GM06990 (cell line): ENCODE measurements at places on chromosomes 2 and 18.

DNA sequence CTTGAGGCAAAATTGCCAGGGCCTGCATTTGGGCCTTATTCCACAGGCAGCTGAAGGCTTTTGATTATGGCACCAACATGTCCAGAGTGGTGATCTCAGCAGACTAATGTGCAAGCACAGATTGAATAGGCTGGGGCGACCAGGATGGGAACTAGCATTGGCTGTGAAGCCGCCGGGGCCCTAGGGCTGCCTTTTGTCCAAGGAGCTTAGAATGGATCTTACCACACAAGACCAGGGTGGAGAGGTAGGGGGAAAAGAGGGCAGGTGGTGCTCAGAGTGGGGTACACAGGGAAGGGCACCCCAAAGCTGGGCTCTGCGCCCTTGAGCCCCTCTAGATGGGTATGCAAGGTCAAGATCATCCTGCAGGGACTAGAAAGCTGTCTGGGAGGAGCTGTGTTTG, 23.1 kb downstream of the PSD4 start:
- DNase-seq = no peak

- peak; percentile 85 for DNase-seq
Observed at GRCh38 chr2:231545105-231545902, 15.1 kb upstream of the NMUR1 start.

- peak; percentile 70 for DNase-seq
Observed at GRCh38 chr2:18849841-18850578, 260.6 kb upstream of the NT5C1B start.

- no peak for DNase-seq
Observed at GRCh38 chr2:41199334-41199733, 747.4 kb upstream of the SLC8A1 start.

DNA sequence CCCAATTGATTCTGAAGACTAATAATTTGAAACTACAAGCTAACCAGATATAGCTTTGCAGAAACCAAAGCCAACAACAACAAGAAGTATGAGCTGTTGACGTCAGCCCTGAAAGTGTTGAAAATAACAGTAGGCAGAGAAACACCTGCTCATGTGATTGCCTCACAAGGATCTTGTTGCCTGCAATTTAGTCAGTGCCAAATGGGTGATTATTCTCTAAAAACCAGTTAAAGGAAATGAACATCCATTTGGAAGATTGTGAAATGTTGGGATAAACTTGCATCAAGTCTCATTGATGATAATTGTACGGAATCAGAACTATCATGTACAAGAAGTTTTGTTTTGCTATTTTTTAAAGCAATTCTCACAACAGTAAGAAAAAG, 2.8 kb downstream of the CYTIP start:
- DNase-seq = peak; percentile 65

DNA sequence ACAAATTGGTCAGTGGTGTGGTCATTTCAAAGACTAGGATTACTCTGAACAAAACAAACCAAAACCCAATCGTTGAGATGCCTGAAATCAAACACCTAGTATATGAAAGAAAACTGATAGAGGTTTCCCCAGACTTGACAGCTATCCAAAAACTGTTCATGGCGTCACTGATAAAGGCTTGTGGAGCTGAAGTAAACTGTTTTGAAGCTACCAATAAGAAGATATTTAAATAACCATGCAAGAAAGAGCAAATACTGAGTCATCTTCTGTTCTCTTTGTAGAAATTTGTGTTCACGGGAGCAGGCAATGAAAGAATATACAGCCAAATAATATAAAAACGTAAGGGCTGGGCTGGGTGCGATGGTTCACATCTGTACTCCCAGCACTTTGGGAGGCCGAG, 7.5 kb upstream of the COLEC11 start:
- no peak for DNase-seq

GRCh38 chr2:36951027-36951518, 15.3 kb downstream of the STRN start:
- no peak for DNase-seq

DNA sequence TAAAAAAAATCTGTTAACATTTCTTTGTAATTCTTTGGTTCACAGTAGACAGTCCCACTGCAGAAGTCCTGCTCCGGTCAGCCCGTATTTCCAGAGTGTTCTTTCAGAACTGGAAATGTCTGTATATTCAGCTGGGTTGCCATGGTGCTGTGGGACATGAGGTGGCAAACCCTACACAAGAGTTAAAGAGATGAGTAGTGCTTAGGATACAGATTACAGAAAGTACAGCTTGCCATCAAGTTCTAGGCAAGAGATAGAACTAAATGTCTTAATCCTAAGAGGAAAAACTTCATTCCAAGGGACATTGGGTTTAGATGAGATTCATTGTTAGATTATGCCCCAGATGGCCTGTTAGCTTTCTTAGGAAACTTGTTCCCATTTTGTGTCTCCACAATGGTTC, 60.1 kb downstream of the FMNL2 start:
- no peak for DNase-seq

- DNase-seq = no peak
Observed at GRCh38 chr2:227996366-227996765, 124.9 kb downstream of the DAW1 start.
